ENCODE measurements at places on chromosomes 7 and 10.

GRCh38 chr10:108598831-108599230, 1324.5 kb downstream of the XPNPEP1 start:
- no peak for DNase-seq

- DNase-seq, result no peak
These were observed 12.3 kb downstream of the CREB3L2 start for GRCh38 chr7:137989590-137989989.

DNA sequence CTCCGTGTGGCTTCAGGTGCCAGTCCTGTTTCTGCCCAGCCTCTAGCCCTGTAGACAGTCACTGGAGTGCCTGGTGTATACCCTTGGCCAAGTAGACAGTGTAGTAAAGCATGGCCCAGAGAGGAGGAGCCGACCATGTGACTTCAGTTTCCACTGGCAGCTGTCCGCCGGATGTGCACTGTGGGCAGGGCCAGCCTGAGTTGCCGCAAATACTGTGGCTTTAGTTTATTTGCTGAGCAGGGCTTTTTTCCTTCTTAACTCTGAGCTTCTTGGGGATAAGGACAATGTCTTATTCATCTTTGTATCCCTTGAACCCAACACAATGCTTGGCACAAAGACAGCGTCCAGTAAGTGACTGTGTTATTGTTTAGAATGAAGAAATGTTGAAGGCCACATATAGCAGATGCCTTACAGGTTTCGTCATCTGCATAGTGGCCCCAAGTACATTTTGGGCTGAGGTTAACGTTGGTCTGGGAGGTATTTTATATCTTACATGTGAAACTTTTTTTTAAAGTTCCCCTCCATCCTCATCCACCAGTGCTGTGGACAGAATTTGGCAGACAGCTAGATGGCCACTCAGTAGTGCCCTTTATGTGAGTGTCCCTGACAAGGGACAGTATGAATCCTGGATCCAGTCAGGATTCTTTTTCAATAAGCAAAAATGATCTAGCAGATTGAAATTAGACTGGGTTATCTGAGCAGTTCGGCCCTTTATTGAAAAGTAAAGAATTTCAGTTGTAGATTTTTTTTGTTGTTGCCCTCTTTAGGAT, 40.6 kb downstream of the CYP17A1 start:
- peak; percentile 11 for DNase-seq

DNA sequence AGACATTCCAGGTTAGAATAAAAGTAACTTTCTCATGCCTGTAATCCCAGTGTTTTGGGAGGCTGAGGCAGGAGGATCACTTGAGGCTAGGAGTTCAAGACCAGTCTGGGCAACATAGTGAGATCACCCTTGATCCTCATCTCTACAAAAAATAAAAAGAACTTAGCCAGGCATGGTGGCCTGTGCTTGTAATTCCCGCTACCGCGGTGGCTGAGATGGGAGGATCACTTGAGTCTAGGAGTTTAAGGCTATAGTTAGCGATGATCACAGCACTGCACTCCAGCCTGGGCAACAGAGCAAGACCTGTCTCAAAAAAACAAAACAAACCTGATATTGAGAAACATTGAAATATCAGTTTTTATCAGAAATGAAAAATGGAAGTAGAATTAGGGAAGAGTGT, 4.6 kb downstream of the TET1 start:
- no peak for DNase-seq

DNA sequence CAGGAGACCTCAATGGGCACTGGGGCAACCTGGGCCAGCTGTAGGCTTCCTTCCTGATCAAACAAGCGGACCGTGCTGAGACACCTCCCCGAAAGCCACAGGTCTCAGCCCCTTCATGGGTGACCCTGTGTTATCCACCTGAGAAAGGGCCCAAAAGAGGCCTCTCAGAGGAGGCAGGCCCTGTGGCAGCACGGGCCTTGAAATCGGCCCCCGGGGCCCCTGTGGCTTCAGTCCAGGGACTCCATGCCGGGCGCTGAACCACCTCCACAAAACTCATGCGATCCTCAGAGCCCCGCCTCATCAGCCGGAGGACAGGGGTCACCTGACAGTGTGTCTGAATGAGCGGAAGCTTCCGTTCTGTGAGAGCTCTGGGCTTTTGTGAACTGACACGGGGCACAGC, 307.1 kb downstream of the PAXIP1 start:
- no peak for DNase-seq

DNA sequence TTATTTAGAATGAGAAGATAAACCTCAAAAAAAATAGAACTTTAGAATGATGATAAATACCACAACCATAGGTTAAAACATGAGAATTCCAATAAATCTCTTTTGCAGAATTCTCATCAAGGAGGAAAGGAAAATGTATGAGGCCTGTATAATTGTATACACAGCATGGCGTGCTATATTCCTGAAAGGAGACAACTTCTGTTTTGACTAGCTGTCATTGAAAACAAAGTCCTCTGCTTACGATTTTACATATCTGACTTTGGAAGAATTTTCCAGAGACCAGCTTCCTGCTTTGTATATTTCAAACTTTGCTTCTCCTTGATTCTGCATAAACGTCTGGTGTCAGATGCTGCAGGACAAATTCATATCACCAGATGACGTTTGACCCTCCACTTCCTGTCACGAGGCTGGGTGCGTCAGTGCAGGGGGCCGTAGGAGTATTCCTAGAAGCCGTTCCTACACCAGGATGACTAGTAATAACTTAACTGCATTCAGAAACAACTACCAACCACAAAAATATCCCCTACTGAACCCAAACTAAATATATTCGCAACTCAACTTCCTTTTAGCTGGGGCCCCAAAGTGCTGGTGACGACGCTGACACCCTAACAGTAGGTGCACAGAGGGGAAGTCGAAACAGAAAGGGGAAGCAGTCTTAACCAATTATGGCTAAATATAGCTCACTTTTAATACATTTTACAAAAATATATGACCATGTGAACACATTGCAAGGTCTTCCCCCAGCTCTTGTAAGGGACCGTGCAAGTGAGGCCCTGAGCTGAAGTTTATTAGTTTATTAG, 178.6 kb upstream of the INHBA start:
- DNase-seq, result peak; percentile 20

GRCh38 chr10:69091143-69091651, 3.3 kb downstream of the SRGN start:
- DNase-seq, result no peak

GRCh38 chr7:27727058-27727457, 12.9 kb upstream of the TAX1BP1 start:
- DNase-seq, result no peak

- no peak for DNase-seq
These were observed 41.9 kb upstream of the FRMD4A start for GRCh38 chr10:14372606-14373005.

GRCh38 chr10:52623761-52624160, 148.8 kb downstream of the MBL2 start:
- DNase-seq, result no peak

DNA sequence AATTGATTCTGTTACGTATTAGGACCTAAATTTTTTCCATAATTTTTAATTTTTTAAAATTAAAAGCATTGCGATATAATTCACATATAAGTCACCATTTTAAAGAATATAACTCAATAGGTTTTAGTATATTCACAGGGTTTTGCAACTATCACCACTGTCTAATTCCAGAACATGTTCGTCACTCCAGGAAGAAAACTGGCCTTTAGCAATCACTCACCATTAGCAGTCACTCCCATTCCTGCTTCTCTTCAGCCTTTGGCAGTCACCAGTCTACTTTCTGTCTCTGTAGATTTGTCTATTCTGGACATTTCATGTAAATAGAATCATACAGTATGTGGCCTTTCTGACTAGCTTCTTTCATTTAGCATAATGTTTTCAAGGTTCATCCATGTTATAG, 176.5 kb downstream of the EXOC4 start:
- DNase-seq, result no peak

DNA sequence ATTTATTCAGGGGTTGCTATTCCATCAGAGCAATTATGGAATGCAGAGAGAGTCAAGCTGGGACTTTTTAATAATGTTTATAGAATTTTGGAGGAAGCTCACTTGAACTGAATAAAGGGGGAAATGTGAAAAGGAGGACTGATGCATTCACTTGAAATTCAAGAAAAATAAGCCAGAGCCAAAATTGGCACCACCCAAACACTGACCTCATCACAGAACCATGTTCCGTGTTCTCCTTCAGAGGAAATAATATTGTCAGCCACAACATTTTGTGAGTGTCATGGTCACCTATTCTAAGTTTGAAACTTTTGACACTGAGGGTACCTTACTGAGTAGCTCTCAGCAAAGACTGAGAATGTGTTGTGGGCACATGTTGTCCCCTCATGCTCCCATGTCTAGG, 207.0 kb downstream of the ANK3 start:
- no peak for DNase-seq

GRCh38 chr10:57955076-57955475, 312.6 kb downstream of the IPMK start:
- DNase-seq, result no peak

DNA sequence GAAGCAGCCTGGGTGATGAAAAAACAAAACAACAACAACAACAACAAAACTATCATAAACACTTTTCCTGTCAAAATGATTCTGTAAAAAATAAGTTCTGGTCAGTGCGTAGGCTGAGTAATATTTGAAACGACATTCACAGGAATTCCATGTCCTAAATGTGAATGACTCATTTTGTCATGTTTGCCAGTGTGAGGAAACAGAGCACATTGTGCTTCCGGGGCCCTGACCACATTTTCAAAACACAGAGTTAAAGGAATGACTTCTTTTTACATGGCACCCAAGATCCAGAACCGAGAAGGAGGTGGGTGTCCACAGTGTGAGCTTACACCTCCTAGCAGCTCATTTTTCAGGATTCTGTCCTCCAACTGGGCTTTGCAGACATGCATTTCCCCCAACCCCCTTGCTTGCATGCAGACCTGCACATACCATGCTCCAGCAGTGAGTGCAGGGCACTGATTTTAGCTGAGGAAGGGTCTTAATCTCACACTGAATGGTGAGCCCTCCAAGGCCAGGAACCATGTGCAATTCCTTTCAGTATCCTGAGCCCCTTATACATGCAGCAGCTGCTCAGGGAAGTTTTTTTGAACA, 3.0 kb downstream of the CLRN3 start:
- DNase-seq, result no peak

Measured in activated CD4-positive, CD25-positive, alpha-beta regulatory T cell (primary cell).